Activated CD8-positive, alpha-beta memory T cell treated with anti-CD3 and anti-CD28 coated beads for 48 hours (primary cell): ENCODE measurements at places on chromosomes 11 and 22.

DNA sequence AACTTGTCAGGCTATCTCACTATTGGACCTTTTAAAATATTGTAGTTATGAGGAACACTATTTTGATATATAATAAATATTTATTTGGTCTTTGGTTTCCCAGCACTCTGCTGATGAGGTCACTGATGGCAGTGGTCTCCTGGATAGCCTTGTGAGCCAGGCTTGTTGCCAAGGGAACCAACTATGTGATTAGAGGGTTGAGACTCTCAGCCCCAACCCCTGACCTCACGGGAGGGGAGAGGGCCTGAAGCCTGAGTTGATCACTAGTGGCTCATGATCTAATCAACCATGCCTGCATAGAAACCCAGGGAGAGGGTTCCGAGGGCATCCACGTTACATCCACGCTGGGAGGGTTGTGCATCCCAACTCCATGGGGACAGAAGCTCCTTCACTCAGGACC, 10.8 kb downstream of the PANX1 start:
- DNase-seq = no peak

DNA sequence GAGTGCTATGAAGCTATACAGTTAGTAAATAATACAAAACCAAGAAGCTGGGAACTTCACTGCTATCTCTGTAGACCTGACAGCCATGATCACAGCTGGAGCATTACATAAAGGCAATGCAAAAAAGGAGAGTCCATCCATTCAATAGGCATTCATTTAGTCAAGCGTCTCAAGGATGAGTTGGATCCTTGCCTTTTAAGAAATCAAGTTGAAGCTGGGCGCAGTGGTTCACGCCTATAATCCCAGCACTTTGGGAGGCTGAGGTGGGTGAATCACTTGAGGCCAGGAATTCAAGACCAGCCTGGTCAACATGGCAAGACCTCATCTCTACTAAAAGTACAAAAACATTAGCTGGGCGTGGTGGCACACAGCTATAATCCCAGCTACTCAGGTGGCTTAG, 48.1 kb upstream of the ALKBH3 start:
- no peak for DNase-seq

GRCh38 chr11:40292721-40293508, 1166.5 kb downstream of the LRRC4C start:
- DNase-seq = no peak

- no peak for DNase-seq
These were observed 19.1 kb upstream of the NECTIN1 start for GRCh38 chr11:119747868-119748660.

GRCh38 chr22:46678785-46679700, 58.9 kb downstream of the GRAMD4 start:
- no peak for DNase-seq

GRCh38 chr11:82733444-82734119, at the start of gene FAM181B:
Gene FAM181B, minus strand, starts transcription at chr11:82733864. Its CDS starts 135 bp downstream, at chr11:82733729.
- DNase-seq = no peak

- DNase-seq = no peak
These were observed 8.7 kb downstream of the SLC37A2 start for GRCh38 chr11:125071846-125072217.

DNA sequence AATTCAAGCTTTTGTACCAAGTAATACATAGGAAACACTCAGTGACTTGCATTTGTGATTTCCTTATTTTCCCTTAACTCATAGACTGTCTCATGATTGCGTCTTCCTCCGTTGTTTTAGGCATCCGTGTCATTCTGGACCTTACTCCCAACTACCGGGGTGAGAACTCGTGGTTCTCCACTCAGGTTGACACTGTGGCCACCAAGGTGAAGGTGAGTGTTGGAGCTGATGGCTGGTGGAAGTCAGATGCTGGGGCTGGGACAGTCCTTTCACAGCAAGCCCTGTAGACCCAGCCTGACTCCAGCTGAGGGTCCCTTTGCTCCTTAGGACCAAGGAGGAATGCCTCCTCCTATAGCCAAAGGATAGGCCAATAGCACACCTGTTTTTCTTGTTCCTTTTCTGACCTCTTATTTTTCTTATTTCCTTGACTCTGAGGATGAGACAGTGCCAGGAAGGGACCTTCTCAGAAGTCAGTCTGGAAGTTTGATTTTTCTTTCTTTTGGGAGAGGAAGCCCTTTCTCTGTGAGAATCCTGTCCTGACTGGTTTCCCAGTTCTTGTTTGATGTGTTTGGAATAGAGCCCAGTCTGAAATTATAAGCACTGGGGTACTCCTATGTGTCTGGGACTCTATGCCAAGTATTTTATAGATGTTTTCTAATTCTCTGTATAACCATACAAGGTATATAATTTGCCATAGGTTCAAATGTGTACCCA, 2.2 kb downstream of the SLC3A2 start:
- DNase-seq = no peak

GRCh38 chr11:19018901-19019300, 41.6 kb downstream of the MRGPRX2 start:
- no peak for DNase-seq

- DNase-seq = no peak
These were observed 45.7 kb downstream of the PACS1 start for GRCh38 chr11:66115638-66116301.

DNA sequence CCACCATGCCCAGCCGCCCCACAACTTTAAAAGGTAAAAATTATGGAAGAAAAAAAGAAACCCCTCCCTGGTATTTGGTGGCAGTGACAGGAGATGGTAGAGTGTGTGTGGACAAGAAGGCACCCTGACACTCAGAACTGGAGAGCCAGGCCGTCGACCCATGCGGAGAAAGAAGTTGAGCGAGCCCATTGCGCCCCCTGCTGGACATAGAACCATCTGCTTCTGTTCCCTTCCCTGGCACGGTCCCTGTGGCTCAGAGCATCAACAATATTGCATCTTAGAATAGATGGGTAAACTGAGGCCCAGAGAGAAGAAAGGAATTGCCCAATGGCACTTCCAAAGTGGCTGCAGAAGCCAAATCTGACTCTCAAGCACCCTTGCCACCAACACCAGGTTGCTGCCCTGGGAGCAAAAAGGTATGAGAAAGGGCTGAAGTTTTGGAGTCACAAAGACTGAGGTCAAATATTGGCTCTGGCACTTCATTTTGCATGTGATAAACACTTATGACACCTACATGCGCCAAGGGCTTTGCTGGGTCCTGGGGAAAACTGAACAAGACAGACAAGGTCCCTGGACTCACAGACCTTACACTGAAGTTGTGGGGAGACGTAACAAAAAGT, 8.6 kb downstream of the MRPL11 start:
- DNase-seq = peak; percentile 81

DNA sequence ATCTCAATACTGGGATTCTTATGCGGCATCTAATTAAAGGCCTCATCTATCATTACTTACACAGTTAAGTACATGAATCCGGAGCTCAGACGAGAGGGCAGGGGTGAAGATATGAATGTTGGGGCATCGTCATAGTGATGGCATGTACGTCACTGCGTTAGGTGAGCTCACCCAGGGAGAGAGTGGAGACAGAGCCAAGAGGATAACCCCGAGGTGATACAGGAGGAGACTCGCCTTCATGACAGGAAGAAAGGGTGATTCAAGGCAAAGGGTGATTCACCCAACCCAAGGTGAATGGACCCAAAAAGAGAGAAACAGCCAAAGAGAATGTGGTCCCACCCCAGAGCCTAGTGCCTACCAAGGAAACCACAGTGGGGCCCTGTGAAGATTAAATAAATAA, 132.9 kb upstream of the BLID start:
- no peak for DNase-seq

DNA sequence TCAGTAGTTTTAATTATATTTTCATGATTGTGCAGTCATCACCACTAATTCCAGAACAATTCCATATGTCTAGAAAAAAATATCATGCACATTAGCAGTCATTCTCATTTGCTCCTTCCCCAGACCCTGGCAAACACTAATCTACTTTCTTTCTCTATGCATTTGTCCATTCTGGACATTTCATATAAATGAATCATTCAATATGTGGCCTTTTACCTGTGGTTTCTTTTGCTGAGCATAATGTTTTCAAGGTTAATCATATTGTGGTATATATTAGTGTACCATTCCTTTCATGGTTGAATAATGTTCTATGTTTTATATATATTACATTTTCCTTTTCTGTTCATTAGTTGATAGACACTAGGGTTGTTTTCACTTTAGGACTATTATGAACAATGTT, 811.1 kb upstream of the RAG2 start:
- DNase-seq = no peak

GRCh38 chr11:65436412-65437032, 13.9 kb downstream of the NEAT1 start:
- DNase-seq = no peak

DNA sequence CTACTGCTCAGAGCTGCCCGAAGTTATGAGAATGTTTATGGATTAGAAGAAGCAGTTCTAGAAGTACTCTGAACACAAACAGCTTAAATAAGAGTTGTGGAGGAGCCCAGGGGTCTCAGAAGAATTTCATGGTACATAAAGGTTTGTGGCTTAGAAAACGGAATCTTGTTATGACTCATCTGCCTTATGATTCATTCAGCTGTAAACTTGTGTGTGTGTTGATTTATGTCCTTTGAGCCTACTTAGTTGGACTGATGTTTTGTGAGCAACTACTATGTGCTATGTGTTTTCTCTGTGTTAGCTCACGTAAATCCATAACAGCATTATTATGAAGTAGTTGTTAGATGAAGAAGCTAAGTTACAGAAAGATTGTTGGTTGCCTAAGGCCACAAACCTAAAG, 203.7 kb downstream of the PGR start:
- no peak for DNase-seq

DNA sequence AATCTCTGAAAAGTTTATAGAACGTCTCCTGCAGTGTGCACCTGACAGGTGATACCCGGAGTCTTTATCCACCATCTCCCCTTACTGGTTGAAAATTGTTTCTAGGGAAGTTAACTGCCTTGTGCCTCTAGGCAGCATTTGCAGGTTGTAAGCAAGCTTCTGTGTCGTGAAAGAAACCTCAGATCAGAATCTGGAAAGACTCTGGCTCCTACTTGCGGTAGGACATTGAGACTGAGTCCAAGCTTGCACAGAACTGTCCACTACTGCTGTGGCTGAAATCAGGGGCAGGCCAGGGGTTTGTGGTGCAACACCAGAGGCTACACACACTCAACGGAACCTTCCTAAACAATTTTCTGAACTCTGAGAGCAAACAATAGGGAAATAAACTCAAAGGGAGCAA, 34.8 kb upstream of the MYOD1 start:
- DNase-seq = no peak

DNA sequence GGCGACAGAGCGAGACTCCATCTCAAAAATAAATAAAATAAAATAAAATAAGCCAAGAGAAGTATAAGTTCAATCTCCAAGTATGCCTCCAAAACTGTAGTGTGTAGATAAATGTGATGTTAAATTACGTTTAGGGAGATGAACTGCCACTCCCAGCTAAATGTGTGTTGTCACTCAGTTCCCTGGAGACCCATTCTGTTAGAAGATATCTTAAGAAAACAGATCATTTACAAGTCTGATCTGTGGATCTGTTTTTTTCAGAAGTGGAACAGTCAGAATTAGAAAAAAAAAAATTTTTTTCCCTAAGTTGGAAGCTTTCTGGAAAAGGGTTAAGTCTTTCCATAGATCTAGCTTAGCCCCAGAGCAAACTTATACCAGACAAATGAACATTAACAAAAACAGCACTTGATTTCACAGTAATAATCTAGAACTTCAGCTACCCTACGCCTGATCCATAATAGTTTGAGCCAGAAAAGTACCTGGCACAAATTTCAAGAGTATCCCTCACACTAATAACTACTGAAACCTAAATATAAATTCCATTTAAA, 18.2 kb downstream of the CELF1 start:
- DNase-seq = no peak

DNA sequence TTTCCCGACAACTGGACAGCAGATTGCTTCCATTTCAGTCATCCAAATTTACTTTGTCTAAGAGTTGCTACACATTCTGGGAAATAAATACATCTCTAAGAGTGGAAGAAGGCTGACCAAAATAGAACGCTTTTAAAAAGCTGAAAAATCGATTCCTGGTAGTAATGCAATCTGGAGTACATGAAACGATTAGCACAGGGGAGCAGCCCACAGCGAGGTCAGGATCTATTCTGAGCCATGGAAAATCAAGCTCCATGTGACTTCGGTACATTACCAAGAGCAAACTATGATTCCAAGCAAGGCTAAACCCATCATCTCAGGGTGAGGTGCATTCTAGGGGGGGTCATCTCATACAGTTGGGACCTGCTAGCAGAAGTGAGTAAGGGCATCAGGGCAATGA, 249.3 kb downstream of the BLID start:
- no peak for DNase-seq

DNA sequence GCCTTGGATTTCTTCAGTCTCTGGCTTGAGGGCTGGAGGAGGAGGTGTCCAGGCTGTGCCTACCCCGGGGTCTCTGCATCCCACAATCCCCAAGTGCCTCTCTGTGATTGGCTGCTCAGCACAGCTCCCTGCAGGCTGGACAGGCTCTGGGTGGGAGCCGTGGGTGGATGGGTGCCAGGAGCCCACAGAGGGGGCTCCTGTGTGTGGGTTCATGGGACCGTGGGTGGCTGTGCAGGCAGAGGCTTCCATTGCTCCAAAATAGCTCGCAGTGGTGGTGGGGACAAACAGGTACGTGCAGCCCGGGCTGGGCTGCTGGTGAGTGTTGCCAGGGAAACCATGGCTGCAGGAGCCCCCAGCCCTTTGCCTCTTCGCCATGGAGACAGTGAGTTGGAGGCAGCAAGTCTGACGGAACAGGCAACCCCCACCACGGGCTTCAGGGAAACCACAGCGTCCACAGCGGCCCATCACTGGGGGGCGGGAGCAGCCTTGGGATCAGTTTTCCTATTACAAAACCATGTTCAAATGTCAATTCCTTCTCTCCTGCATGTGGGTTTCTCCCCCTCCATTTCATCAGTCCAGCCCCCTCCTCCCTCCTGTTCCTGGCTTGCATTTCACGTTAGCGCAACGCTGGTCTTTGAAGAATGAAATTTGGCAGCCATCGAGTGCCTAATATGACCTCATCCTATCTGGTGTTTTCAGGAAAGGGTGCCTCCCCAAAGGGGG, 155.2 kb downstream of the TRIM29 start:
- DNase-seq = no peak

- DNase-seq = no peak
These were observed 3.3 kb downstream of the SLC22A25 start for GRCh38 chr11:63240098-63240497.

GRCh38 chr11:86291466-86292262, 10.4 kb upstream of the HIKESHI start:
- no peak for DNase-seq

GRCh38 chr11:123753110-123753509, 1.2 kb downstream of the OR6X1 start:
- DNase-seq = no peak

- no peak for DNase-seq
These were observed 81.6 kb downstream of the YAP1 start for GRCh38 chr11:102191832-102192231.
